ENCODE measurements at places on chromosomes 3 and 15.

GRCh38 chr15:64740311-64741170 is 34.8 kb downstream of the RBPMS2 start:
- DNase-seq: no peak

GRCh38 chr15:51155016-51155580 is 60.4 kb upstream of the TNFAIP8L3 start:
- no peak for DNase-seq

DNA sequence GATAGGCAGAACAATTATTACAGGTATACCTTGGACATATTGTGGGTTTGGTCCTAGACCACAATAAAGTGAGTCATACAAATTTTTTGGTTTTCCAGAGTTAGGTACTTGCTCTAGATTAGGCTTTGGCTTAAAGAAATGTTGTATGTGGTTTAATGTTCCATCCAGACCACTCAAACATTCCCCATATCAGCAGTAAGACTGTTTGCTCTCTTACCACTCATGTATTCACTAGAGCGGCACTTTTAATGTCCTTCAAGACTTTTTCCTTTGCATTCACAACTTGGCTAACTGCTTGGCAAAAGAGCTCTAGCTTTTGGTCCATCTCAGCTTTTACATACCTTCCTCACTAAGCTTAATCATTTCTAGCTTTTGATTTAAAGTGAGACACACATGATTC is 250.5 kb upstream of the SETMAR start:
- no peak for DNase-seq

GRCh38 chr3:8166014-8166413 is 335.6 kb upstream of the LMCD1 start:
- DNase-seq: no peak

GRCh38 chr3:2099779-2100191 is 1.1 kb downstream of the CNTN4 start:
- DNase-seq: no peak

- DNase-seq: no peak
These were observed 1141.6 kb downstream of the IGSF11 start for GRCh38 chr3:117893001-117893400.

GRCh38 chr3:72679540-72680198 is 168.6 kb downstream of the SHQ1 start:
- no peak for DNase-seq

GRCh38 chr3:149019580-149019979 is 28.2 kb downstream of the GYG1 start:
- no peak for DNase-seq

DNA sequence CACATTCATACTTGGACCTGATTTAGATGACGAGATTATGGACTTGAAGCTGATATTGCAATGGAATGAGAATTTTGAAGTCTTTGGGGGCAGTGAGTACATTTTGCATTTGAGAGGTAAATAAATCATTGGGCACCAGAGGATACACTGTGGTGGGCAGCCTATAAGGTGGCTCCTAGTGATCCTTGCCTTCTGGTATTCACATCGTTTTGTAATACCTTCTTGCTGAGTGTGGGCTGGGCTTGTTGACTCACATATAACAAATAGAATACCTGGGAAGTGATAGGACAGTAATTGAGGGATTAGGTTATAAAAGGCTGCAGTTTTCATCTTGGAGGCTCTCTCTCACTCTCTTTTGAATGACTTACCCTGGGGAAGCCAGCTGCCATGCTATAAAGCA is 605.5 kb upstream of the KCNMB2 start:
- no peak for DNase-seq

DNA sequence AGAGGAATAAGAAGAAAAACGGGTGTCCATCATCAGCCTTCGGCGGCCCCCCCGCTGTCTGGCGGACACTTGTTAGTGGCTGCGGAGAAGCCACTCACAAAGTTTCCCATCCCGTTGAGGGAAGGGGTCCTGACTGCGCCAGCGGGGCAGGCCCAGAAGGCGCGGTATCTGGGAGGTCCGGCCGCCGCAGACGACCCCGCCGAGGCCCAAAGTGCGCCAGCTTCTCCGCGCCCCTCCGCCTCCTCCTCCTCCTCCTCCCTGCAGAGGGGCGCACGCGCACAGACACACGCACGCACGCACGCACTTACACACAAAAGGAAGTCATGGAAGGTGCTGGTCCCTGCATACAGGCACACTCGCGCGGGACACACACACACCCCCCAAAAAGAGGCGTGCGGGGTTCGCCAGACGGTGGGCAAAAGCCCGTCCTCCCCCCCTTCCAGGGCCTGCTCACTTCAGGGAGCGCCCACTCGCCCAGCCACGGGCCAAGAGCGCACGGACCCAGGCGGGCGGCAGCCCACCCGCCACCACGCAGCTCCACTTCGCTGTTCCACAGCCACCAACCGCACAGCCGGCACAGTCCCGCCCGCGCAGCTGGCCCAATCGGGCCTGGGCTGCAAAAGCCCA is 18.0 kb downstream of the ZNF148 start:
- DNase-seq: peak; percentile 31

DNA sequence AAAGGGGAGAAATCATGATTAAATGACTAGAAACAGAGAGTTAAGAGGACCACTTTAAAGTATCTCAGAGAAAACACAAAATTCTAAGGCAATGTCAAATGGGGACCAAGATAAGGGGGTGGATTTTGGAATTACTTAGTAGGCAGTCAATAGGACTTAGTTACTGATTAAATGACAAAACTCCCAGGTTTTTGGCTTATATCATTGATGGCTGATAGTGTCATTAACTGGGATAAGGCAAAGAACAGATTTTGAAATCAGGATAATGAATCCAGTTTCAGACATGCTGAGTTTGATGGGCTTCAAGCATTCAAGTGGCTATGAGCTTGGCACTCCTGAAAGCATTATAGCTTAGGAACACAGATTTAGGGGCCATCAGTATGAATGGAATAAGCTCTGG is 53.9 kb downstream of the TOP2B start:
- no peak for DNase-seq

DNA sequence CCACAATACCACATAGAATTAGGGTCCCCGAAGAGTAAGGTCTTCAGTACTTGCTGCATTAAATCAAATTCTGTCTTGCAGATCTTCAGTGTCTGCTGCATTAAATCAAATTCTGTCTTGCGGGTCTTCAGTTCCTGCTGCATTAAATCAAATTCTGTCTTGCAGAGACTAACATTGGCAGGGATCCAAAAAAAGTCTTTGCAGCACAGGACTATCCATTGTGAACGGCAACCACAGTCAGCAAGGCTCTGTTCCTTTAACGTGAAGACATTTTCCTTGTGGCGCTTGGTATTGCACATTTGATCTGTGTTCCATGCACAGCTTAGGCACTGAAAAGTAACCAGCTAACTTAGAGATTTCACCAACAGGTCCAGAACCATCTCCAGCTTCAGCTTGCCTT is 46.8 kb upstream of the POMGNT2 start:
- DNase-seq: no peak

All from activated CD4-positive, alpha-beta T cell treated with anti-CD3 and anti-CD28 coated beads for 1 hour (primary cell).